ENCODE measurements at places on chromosomes 11 and 22.

- DNase-seq: no peak
These were observed 42.9 kb downstream of the QSER1 start for GRCh38 chr11:32935462-32936029.

DNA sequence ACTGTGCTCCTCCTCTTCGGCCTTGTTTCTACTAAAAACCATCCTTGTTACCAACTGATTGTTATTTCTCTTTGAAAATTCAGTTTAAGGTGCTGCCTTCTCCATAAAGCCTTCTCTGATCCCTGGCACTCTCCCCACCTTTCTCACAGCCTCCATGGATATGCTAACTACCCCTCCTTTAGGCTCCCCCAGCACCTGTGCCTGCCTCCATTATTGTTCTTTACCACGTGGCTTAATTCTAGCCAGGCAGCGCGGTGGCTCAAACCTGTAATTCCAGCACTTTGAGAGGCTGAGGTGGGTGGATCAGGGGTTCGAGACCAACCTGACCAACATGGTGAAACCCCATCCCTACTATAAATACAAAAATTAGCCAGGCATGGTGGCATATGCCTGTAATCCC is 96.3 kb downstream of the MRTFA start:
- no peak for DNase-seq

DNA sequence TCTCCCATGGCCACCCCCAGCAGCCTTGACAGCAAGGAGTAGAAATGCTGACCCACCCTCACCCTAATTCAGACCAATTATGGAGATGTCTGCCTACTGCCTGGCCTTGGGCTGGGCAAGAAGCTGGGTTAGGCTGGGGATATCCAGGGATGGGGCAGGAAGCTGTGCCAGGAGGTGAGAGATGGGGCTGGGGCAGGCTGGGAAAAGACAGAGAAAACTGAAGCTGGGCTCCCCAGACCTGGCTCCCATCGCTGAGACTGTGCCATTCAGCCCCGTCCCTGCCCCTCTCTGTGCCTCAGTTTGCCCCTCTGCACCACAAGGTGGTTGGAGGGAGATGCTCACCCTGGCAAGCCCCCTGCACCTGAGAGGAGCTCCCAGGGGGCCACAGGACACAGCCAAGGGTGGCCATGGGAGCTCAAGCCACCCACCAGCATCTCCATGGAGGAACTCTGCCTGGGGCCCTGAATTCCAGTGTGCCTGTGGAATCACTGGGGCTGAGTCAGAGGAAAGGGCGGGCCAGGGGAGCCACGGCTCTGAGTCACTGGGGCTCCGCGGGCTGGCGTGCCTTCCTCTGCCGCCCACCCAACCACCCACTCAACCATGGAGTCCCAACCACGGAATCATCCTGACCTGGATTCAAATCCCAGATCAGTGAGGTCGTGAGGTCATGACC is 6.0 kb upstream of the CARD10 start:
- DNase-seq: no peak

DNA sequence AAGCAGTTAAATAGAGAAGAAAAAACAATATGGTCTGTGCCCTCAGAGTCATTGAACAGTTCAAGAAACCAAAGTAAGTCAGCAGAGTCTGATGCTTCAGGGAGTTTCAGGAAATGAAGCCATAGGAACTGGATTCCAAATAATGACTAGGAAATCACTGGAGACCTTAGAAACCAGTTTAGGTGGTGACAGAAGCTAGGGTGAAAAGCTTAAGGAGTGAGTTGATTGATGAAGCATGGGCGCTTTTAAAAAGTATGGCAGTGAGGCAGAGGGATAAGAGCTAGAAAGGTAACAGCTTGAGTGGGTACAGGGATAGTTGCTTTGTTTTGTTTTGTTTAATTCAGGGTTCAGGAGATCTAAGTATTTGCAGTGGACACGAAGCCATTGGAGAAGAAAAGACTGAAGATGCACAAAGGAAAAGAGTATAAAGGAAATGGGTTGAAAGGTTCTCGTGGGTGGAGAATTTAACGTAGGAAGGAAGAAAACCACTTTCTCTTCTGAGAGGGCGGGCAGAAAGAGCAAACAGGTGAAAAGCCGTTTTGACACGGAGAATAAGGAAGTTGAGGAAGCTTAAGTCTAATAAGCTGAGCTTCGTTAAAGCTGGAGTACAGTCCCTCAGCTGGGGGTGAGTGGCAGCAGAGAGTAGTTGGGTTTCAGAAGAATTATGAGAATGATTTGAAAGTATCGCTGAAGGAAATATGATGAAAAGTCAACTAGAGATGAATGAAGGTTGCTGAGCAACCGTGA is 14.8 kb downstream of the SGSM3 start:
- no peak for DNase-seq

DNA sequence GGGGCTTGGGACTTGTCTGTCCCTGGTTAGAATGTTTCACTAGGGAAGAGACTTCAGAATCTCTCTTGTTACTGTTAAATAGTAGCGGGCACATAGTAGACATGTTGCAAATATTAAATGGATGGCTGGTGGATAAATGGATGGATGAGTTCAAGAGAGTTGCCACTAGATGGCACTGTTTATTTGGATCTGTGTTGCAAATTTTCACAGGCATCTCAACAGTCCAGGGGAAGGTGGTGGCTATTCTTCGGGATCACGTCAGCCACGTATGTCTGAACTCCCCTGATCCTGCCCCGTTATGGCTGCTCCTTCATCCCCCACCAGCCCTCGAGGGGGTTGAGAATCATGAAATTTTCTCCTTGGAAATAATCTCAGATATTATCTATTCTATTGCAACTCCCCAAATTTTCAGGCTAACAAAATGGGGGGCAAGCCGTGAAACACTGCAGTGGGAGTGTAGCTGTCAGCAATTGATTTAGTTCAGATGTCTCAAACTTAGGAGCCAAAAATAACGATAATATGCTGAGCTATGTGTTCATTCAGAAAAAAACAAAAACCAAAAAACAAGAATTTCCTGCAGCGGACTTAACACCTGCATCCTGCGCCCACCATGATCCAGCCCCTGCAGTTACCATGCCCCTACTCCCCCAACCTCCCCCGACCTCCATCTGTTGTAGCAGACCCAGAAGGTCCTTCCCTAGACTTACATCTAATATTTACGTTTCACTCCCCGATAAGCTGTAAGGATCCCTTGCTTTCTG is 29.1 kb upstream of the BIRC3 start:
- DNase-seq: no peak

All from NK-92 treated with Interleukin-12 subunit alpha and Interleukin-12 subunit beta, amount 100 ng/mL, for 24 hours (cell line).